ENCODE measurements at places on chromosomes 7 and 10. TPM values are rescaled to one million over a fixed set of nuclear protein-coding genes. Genes with fewer than 3 reads are reported as not detected.

The VWDE gene
- polyA plus RNA-seq = 0.06 TPM

The CABCOCO1 gene
- 0.61 TPM for polyA plus RNA-seq

The PTPRN2 gene
- 4.4 TPM for polyA plus RNA-seq

The C10orf67 gene
- not detected for polyA plus RNA-seq

The MYH16 gene
- not detected for polyA plus RNA-seq

The PCLO gene
- 0.57 TPM for polyA plus RNA-seq

The TSPAN15 gene
- 88.1 TPM for polyA plus RNA-seq

The SPAM1 gene
- polyA plus RNA-seq = not detected

The TMEM236 gene
- polyA plus RNA-seq = 0.44 TPM

The APBB1IP gene
- polyA plus RNA-seq = 5.5 TPM

- DNase-seq = no peak
Observed at GRCh38 chr7:24793982-24794648, 36.9 kb upstream of the GSDME start.

DNA sequence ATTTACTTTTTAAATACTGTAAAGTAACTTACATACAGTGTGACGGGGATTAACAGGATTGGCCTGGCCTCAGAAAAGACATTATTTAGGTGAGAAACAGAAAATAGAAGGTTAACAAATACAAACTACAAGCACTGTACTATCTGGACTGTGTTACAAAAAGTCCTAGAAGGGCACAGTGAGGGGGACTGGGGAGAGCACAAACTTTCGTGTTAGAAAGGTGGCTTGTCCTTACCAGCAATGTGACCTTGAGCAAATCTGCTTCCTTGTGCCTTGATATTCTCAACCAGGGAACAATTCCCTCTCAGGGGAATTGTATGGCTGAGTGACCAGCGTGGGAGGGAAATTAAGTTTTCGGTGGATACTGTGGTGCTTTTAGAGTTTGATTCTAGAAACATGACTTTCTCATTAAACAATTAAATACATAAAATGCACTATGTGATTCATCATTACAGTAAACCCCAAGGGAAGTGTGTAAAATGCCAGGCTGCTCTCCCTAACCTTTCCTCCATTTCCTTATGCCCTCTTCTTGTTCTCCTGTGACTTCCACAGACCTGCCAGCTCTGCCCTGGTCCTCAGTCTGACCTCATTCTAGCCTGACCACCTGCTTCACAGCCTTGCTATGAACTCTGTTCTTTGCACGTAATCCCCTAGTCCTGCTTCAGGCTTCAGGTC, 57.7 kb downstream of the OSBPL3 start:
- DNase-seq = no peak

- no peak for DNase-seq
Observed at GRCh38 chr7:46283852-46284251, 362.8 kb upstream of the IGFBP3 start.

GRCh38 chr10:11875494-11876281, 52.5 kb downstream of the PROSER2 start:
- peak; percentile 76 for DNase-seq

DNA sequence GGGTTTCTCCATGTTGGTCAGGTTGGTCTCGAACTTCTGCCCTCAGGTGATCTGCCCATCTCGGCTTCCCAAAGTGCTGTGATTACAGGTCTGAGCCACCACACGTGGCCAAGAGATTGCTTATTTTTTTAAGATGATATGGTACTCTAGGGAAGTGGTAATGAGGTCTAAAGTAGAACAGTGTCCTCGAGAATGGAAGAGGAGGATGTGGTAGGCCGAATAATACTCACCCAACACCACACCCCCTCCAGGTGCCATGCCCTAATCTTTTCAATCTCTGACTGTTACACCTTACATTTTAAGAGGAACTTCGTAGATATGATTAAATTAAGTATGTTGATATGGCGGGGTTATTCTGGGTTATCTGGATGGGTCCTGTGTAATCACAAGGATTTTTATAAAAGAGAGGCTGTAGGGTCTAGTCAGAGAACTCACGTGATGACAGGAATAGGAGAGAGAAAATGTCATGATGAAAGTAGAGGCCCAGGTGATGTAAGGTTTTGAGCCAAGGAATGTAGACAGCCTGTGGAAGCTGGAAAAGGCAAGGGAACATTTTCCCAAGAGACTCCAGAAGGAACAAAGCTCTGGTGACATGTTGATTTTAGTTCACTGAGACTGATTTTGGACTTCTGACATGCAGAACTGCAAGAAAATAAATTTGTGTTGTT, 29.5 kb downstream of the CDK13 start:
- no peak for DNase-seq

- no peak for DNase-seq
Observed at GRCh38 chr7:79912213-79912633, 222.4 kb upstream of the GNAI1 start.

DNA sequence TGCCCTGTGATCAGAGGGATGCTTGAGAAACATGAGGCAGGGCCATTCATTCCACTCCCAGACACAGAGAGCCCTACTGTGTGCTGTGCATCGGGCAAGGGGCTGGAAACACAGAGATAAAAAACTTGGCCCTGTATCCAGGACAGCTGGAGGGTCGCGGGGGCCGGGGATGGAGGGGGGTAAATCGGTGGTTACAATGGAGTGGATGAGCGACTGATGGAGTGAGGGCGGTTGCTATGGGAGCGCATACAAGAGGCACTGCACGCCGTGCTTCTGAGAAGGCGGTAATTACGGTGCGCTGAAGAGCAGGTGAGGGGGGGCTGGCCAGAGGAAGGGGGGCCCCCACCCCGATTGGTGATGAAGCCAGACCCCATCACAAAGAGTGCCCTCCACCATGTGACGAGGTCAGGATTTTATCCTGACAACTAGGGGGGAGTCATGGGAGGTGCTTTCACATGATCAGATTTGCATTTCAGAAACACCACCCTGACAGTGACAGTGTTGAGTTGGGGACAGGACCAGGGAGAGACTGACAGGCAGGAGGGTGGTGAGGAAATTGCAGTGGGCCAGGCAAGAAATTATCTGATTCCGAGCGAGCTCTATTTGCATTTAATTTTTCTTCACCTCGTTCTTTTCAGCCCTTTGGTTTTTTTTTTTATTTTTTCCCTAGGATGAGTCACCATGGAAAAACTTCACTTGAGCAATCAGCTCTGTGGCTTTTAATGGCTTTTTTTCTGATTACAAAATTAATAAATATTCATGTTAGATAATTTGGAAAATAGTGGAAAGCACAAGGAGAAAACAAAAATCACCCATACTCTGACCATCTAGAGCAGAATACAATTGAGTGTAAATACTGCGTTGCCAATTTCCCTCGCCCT, 7.8 kb downstream of the CPA5 start:
- no peak for DNase-seq

GRCh38 chr7:5507013-5507412, 83.4 kb upstream of the TNRC18 start:
- no peak for DNase-seq

DNA sequence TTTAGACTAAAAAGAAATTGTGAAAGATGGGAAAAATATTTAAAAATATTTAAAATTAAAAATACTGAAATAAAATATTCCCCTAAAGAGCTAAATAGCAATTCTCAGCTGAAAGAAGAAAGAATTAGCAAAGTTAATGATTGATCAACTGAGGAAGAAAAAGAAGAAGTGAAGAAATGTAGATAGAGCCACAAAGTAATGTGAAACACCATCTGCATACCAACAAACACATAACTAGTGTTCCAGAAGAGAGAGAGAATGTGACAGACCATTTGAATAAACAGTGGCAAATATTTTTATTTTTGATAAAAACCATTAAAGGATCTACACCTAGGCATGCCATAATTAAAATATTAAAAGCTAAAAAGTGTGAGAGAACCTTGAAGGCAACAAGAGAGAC, 784.5 kb upstream of the ZWINT start:
- no peak for DNase-seq

- no peak for DNase-seq
Observed at GRCh38 chr7:100859856-100860255, 7.3 kb upstream of the TRIP6 start.

DNA sequence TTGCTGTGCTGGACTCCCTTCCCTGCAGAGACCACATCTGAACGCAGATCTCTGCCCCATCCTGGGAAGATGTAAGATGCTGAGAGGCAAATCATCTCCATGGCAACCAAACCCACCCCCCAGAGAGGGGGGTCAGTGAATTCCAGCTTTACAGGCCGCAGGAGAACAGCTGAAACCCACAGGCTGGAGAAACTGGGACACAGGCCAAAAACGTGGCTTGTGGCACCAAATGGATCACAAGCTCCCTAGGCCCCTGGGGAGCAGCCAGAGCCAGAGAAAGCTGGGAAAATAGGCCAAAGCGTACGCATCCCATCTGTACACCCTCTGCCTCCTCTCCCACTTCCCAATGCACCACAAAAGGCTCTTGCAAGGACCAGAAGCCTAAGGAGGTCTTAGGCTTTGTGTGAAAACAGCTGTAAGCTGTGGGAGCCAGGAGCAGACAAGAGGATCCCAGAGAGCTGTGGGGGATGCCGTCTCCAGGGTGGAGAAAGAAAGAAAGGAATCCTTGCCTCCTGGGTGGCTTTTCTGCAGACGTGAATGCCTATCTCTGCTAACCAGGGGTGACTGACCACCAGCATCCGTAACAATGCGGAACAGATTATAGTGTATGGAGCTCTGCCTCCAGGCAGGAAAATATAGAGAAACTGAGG, 59.5 kb downstream of the TMEM130 start:
- DNase-seq = no peak

GRCh38 chr10:69703256-69703655, 73.2 kb downstream of the FAM241B start:
- no peak for DNase-seq

- no peak for DNase-seq
Observed at GRCh38 chr7:45416846-45417245, 157.3 kb upstream of the ADCY1 start.

DNA sequence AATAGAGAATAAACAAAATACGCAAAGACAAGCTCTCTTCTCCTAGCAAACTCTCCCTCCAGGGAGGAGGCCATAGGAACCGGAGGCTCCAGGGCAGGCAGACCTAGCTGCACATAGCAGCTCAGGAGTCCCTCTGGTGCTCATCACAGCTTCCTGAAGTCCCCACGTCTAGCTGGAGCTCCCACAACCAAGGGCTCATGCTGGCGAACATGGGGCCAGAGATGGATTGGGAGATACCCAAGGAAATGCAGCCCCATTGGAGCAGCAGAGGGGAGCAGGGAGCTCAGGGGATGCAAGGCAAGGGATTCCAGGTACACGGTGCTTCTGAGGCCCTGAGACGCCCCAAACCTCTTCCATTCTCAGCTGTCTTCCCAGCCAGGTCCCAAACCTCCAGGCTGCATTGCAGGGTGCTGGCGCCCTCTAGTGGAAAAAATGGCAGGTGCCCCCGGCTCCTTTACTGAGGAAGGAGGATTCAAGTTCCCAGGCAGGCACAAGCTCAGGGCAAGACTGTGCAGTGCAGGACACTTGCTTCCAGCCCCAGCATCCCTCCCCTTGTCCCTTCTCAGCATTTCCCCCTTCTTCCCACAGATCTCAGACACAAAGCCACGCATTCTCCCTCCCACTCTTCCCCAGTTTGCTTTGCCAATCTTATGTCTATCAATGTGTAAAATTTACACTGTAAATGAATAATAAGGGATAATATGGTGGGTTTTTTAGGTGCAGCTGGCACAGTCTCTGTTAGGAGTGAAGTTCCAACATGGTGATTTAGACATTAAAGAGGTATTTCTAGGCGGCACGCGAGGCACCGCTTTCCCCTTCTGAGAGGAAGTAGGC, 46.2 kb downstream of the GPAM start:
- DNase-seq = peak; percentile 35

DNA sequence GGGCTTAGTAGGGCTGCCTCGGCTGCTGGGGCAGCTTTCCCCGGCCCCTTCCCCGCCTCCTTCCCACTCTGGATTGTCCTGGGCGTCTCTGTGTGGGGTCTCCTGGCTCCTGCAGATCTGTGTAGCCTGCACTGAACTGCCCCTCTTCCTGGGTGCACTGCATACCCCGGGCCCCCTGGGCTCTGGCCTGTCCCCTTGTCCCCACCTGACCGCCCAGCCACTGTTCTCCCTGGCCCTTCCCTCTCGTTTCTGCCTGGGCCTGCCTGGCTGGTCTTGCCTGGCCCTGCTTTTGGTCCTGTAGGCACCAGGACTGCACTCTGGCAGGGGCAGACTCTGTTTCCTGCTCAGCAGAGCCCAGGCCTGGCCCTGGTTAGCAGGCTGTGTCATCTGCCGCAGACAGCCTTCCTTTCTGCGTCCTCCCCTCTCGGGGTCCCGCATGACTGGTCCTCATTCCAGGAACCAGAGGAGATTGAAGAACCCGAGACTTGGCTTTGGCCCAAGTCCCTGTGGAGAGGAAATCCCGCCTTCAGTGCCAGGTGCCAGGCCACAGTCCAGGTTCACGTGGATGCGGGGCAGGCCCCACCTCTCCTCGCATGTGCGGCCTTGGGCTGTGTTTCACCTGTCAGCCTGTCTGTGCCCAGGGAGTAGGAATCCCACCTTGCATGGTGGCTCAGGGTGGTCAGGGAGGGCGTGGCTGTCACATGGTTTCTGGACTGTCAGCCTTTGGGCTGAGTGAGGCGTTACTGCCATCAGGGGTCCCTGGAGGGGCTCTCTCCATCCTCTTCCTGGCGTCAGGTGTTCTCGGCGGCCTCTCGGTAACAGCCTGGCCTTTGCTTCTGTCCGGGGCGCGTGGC, 9.2 kb downstream of the INPP5A start:
- no peak for DNase-seq

DNA sequence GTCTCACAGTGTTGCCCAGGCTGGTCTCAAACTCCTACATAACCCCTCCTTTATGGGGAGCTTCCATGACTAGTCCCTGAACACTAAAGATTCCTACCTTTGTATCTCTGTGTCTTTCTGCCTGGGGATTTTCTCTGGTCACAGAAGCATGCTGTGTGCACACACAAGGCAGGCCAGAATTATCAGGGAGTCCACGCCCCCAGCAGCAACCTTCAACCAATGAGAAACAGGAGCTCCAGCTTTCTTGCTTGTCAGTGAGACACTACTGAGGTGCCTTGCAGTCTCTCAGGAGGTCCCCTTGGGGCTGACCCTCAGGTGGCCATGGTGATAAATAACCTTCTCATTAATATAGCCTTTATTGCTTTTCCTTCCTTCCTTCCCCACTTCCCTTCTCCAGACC, 45.1 kb upstream of the AUTS2 start:
- no peak for DNase-seq

GRCh38 chr10:29239569-29240472, 49.0 kb upstream of the LYZL1 start:
- DNase-seq = no peak

GRCh38 chr7:27388561-27388960, 146.0 kb downstream of the EVX1 start:
- no peak for DNase-seq

GRCh38 chr7:36297364-36298009, 92.2 kb upstream of the ANLN start:
- DNase-seq = no peak

GRCh38 chr7:27952456-27953285, 212.7 kb downstream of the TAX1BP1 start:
- DNase-seq = no peak
